ENCODE measurements at places on chromosomes 5 and 9. TPM values are rescaled to one million over a fixed set of nuclear protein-coding genes. Genes with fewer than 3 reads are reported as not detected.

GRCh38 chr5:57531333-57531732, 48.7 kb upstream of the ACTBL2 start:
- no peaks in the 10 kb centered on the region for H3K36me3 ChIP-seq
- no peaks in the 10 kb centered on the region for H3K27me3 ChIP-seq
- DNase-seq = no peak

GRCh38 chr5:175347931-175348330, 96.1 kb downstream of the DRD1 start:
- H3K27ac ChIP-seq = no peak overlapping the region
- H3K4me1 ChIP-seq = peaks cover 5% of the 10 kb centered on the region
- no peaks in the 10 kb centered on the region for H3K36me3 ChIP-seq

RPL35 gene
- 1,588 TPM for total RNA-seq

ZSWIM6 gene
- total RNA-seq = 34.3 TPM

PCDHA9 gene
- 1.4 TPM for total RNA-seq

Measured in neural crest cell (in vitro differentiated cells).